ENCODE measurements at places on chromosomes 5 and 9. TPM values are rescaled to one million over a fixed set of nuclear protein-coding genes. Genes with fewer than 3 reads are reported as not detected.

DNA sequence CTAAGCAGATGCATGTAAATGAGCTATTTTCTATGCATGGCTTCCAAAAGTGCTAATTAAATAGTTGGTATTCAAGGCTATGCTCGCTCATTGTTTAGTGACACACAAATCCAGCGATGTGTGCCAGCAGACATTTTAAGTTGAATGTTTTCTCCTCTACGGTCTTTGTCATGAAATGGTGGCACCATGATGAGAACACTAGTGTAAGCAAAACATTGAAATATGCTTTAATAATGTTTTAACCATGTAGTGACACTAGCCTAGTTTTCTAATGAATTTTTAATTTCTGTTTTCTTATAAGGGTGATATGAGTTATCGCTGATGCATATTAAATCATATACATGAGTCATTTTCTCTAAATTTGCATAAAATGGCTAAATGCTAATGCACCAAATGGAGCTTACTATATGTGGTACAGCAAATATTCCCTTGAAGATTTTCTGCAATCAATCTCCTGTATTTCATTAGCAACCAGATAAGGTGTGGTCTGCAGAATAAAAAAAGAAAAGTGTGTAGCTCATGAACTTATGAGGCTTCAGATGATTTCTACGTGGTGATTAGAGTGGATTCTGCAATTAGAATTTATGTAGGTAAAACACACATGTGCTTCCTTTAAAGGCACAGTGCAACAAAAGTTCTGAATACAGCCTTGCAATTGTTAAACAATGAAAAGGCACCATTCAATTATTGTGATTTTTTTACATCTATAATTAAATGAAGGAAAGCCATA, 226.6 kb downstream of the MEF2C start:
- peaks cover 2% of the 10 kb centered on the region for H3K36me3 ChIP-seq
- H3K4me1 ChIP-seq, result peaks cover 6% of the 10 kb centered on the region
- DNase-seq, result no peak
- H3K27ac ChIP-seq, result no peak overlapping the region
- no peak overlapping the region for H3K4me3 ChIP-seq

Gene CD72
- total RNA-seq, result 15.3 TPM

- peak overlapping the region; percentile 16 for H3K27ac ChIP-seq
- H3K4me1 ChIP-seq, result peaks cover 25% of the 10 kb centered on the region
- H3K36me3 ChIP-seq, result peaks cover 8% of the 10 kb centered on the region
- no peaks in the 10 kb centered on the region for H3K27me3 ChIP-seq
- DNase-seq, result no peak
Measured at GRCh38 chr9:137575716-137576411, 2.9 kb downstream of the DPH7 start.

GRCh38 chr9:113388833-113389232, 12.0 kb upstream of the HDHD3 start:
- no peak overlapping the region for H3K4me3 ChIP-seq
- H3K4me1 ChIP-seq, result no peaks in the 10 kb centered on the region
- H3K27ac ChIP-seq, result no peak overlapping the region
- no peak for DNase-seq

DNA sequence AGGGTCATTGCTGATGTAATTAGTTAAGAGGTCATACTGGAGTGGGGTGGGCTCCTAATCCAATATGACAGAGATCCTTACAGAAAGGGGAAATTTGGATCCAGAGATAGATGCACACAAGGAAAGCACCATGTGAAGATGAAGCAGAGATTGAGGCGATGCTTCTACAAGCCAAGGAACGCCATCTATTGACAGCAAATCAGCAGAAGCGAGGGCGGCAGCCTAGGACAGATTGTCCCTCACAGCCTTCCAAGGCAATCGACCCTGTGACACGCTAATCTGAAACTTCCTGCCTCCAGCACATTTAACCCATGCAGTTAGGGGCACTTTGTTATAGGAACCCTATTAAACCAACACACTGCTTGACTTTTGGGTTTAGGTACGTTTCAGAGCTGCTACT, 285.1 kb upstream of the DAP start:
- H3K4me1 ChIP-seq, result no peaks in the 10 kb centered on the region
- no peak overlapping the region for H3K27ac ChIP-seq
- no peak for DNase-seq
- H3K27me3 ChIP-seq, result no peaks in the 10 kb centered on the region
- H3K36me3 ChIP-seq, result no peaks in the 10 kb centered on the region

DNA sequence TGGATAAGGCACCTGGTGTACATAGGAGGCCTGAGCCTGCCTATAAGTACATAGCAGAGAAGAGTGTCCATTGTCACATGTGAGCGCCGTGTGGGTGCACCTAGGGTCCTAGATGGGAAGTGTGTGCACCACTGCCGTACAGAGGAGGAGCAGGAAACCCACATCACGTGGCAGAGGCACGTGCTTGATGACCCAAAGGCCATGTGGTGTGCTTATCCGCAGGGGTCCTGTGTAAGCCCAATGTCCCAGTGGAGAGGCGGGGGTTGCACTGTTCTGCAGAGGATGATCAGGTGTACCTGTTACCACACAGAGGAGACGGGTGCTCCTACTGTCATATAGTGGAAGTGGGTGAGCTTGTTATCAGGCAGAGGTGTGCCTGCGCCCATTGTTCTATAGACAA, 354.1 kb upstream of the IRX2 start:
- H3K27me3 ChIP-seq, result peaks cover 22% of the 10 kb centered on the region
- no peak overlapping the region for H3K4me3 ChIP-seq
- no peak overlapping the region for H3K27ac ChIP-seq
- no peaks in the 10 kb centered on the region for H3K36me3 ChIP-seq

All from activated naive CD8-positive, alpha-beta T cell treated with anti-CD3 and anti-CD28 coated beads, Interleukin-2, amount 10 ng/mL, durations not matched to agents 7 days and 5 days (primary cell).